Neural progenitor cell (in vitro differentiated cells): ENCODE measurements at places on chromosomes 6 and 20. TPM values are rescaled to one million over a fixed set of nuclear protein-coding genes. Genes with fewer than 3 reads are reported as not detected.

GRCh38 chr20:61210862-61211261 lies 41.2 kb upstream of the CDH4 start:
- H3K4me3 ChIP-seq: no peak overlapping the region
- H3K27me3 ChIP-seq: peaks cover 45% of the 10 kb centered on the region
- H3K27ac ChIP-seq: no peak overlapping the region

GRCh38 chr6:142218446-142218845 lies 71.4 kb downstream of the VTA1 start:
- no peak overlapping the region for H3K27ac ChIP-seq
- H3K27me3 ChIP-seq: no peaks in the 10 kb centered on the region
- DNase-seq: no peak
- H3K4me3 ChIP-seq: no peak overlapping the region

Gene GRIK2
- 0.88 and 1.5 TPM in 2 replicates for total RNA-seq

Gene DLL1
- 35.9 and 91.8 TPM in 2 replicates for total RNA-seq

- H3K4me1 ChIP-seq: no peaks in the 10 kb centered on the region
- H3K36me3 ChIP-seq: no peaks in the 10 kb centered on the region
- DNase-seq: no peak
- H3K4me3 ChIP-seq: no peak overlapping the region
- H3K27ac ChIP-seq: no peak overlapping the region
- no peaks in the 10 kb centered on the region for H3K27me3 ChIP-seq
These were observed 37.1 kb downstream of the TNFAIP3 start for GRCh38 chr6:137903933-137904821.

Gene OR2B3
- total RNA-seq: not detected in 2 replicates

DNA sequence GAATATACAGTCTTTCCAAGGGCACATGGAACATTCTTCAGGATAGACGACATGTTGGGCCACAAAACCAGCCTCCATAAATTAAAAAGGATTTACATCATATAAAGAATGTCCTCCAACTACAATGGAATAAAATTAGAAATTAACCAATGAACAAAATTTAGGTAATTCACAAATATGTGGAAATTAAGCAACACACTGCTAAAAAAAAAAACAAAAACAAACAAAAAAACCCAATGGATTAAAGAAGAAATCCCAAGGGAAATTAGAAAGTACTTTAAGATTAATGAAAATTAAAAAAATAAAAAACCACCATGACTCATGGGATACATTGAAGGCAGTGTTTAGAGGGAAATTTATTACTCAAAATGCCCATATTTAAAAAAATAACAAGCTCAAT lies 21.4 kb upstream of the NT5E start:
- no peak overlapping the region for H3K4me3 ChIP-seq
- H3K27me3 ChIP-seq: no peaks in the 10 kb centered on the region
- no peaks in the 10 kb centered on the region for H3K36me3 ChIP-seq
- no peak overlapping the region for H3K27ac ChIP-seq
- H3K4me1 ChIP-seq: no peaks in the 10 kb centered on the region

GRCh38 chr6:4102687-4103244 lies 23.8 kb upstream of the FAM217A start:
- DNase-seq: no peak
- no peaks in the 10 kb centered on the region for H3K27me3 ChIP-seq
- no peaks in the 10 kb centered on the region for H3K4me1 ChIP-seq
- no peak overlapping the region for H3K4me3 ChIP-seq

- H3K4me1 ChIP-seq: no peaks in the 10 kb centered on the region
- H3K4me3 ChIP-seq: no peak overlapping the region
- peak; percentile 80 for DNase-seq
- H3K27ac ChIP-seq: no peak overlapping the region
- H3K27me3 ChIP-seq: no peaks in the 10 kb centered on the region
- H3K36me3 ChIP-seq: no peaks in the 10 kb centered on the region
These were observed 36.0 kb downstream of the CCN2 start for GRCh38 chr6:131914967-131915751.

DNA sequence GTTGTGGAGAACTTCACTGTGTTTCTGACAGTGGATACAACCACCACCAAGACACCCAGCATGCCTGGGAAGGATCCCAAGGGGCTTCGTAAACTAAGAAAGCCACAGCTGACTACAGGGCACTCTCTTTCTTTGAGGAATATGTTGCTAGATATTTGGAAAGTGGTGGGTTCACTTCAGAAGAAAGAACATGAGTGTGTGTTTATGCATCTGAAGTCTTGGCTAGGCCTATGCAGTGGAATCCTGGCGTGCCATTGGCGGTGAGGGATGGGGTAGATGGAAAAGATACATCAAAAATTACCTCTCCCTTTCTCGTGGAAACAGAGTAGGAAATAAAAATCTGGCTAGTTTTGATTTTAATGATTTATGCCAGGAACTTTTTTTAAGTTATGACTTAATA lies 187.7 kb downstream of the PDE7B start:
- H3K27me3 ChIP-seq: no peaks in the 10 kb centered on the region
- H3K4me3 ChIP-seq: no peak overlapping the region

GRCh38 chr6:26352315-26352714 lies 12.7 kb upstream of the BTN3A2 start:
- no peaks in the 10 kb centered on the region for H3K36me3 ChIP-seq
- H3K27me3 ChIP-seq: no peaks in the 10 kb centered on the region
- H3K4me1 ChIP-seq: no peaks in the 10 kb centered on the region
- no peak overlapping the region for H3K4me3 ChIP-seq

GRCh38 chr20:1108437-1108920 lies 9.9 kb upstream of the PSMF1 start:
- no peaks in the 10 kb centered on the region for H3K4me1 ChIP-seq
- H3K36me3 ChIP-seq: no peaks in the 10 kb centered on the region
- H3K27me3 ChIP-seq: no peaks in the 10 kb centered on the region
- H3K4me3 ChIP-seq: no peak overlapping the region
- peak; percentile 73 for DNase-seq

Gene RAET1L
- not detected in 2 replicates for total RNA-seq

Gene ARMH2
- total RNA-seq: not detected in 2 replicates

DNA sequence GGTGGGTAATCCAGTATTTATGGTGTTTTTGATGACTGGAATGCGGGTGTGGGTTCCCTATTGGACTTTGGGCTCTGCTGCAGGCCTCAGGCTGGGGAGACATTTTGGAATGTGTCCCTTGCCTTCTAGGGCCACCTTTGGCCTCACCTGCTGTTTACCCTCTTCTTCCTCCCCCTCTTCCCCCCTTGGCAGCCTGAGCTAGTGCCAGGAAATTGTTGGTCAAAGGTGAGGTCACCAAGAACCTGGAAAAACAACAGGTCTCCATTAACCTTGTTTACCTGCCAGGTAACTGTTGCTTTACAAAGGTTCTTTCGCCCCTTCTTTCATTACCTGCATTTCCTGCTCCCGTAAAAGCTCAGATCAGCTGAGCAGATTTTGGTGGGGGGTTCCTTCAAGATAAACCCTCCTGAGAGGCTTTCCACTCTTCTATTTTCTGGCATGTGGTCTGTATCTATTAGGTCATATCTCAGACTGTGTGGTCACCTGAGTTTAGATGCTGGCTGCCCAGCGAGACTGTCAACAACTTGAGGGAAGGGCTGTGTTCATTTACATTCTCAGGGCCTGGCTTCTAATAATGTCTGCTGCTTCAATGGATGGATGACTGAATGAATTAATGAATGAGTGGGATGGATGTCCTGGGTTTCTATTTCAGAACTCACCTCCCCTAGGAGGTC lies 34.7 kb downstream of the VEGFA start:
- H3K4me3 ChIP-seq: no peak overlapping the region
- H3K27me3 ChIP-seq: no peaks in the 10 kb centered on the region
- no peak for DNase-seq
- H3K36me3 ChIP-seq: no peaks in the 10 kb centered on the region

- no peak overlapping the region for H3K27ac ChIP-seq
- H3K4me1 ChIP-seq: peaks cover 11% of the 10 kb centered on the region
- no peaks in the 10 kb centered on the region for H3K27me3 ChIP-seq
- no peaks in the 10 kb centered on the region for H3K36me3 ChIP-seq
- H3K4me3 ChIP-seq: no peak overlapping the region
These were observed 6.0 kb downstream of the TOMM34 start for GRCh38 chr20:44954211-44954610.

Gene TFEB
- total RNA-seq: 0.13 and 0.46 TPM in 2 replicates

- no peak overlapping the region for H3K27ac ChIP-seq
- H3K4me1 ChIP-seq: no peaks in the 10 kb centered on the region
- no peak overlapping the region for H3K4me3 ChIP-seq
- H3K27me3 ChIP-seq: no peaks in the 10 kb centered on the region
These were observed 399.6 kb downstream of the NKAIN2 start for GRCh38 chr6:124203101-124203811.

DNA sequence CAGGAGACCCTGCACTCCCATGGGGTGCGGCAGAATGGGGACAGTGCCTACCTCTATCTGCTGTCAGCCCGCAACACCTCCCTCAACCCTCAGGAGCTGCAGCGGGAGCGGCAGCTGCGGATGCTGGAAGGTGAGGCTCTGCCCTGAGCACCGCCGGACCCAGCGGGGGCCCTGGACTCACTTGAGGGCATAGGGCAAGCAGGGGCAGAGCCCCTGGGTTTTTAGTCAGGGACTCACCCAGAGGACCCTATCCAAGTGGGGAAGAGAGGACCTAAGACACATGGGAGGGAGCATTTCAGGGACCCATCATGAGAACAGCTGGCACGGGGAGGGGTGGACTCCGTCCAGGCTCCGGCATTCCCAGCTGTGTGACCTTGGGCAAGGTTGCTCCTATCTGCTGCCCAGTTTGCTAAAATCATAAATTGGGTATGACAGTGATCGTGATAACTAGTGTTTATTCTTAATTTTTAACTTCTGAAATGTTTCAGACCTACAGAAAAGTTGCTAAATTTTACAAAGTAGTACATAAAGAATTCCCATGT lies 9.8 kb downstream of the RBCK1 start:
- H3K36me3 ChIP-seq: peaks cover 4% of the 10 kb centered on the region
- H3K4me1 ChIP-seq: no peaks in the 10 kb centered on the region
- DNase-seq: no peak
- no peak overlapping the region for H3K27ac ChIP-seq
- no peaks in the 10 kb centered on the region for H3K27me3 ChIP-seq
- no peak overlapping the region for H3K4me3 ChIP-seq

- no peak overlapping the region for H3K27ac ChIP-seq
- no peaks in the 10 kb centered on the region for H3K27me3 ChIP-seq
- H3K4me1 ChIP-seq: no peaks in the 10 kb centered on the region
- no peak for DNase-seq
These were observed 96.9 kb upstream of the ARMC2 start for GRCh38 chr6:108751282-108751681.

- no peaks in the 10 kb centered on the region for H3K4me1 ChIP-seq
- no peak overlapping the region for H3K4me3 ChIP-seq
- no peaks in the 10 kb centered on the region for H3K36me3 ChIP-seq
- no peak overlapping the region for H3K27ac ChIP-seq
- H3K27me3 ChIP-seq: no peaks in the 10 kb centered on the region
- DNase-seq: no peak
These were observed 129.2 kb downstream of the TBX18 start for GRCh38 chr6:84635081-84635761.

Gene ENPP3
- total RNA-seq: 0.09 and 0.50 TPM in 2 replicates

DNA sequence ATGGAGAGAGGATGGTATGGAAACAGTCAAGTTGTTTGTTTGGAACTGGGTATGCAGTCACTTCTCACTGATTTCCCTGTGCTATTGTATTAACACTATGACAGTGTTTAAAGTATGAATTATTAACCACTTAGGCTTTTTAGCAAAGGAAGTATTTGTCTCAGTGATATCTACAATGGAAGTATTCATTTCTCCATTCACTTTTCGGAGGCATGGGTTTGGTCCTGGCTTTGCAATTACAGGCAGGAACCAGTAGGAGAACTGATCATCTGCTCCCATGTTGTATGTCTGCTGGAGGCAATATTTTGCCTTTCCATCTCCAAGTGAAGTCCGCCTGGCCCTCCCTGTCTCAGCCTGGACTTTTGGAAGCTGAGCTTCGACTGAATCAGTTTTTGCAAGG lies 30.6 kb upstream of the EXOC2 start:
- DNase-seq: no peak
- no peak overlapping the region for H3K27ac ChIP-seq
- H3K36me3 ChIP-seq: no peaks in the 10 kb centered on the region
- H3K4me1 ChIP-seq: no peaks in the 10 kb centered on the region
- H3K27me3 ChIP-seq: no peaks in the 10 kb centered on the region
- no peak overlapping the region for H3K4me3 ChIP-seq

- peak overlapping the region; percentile 37 for H3K27ac ChIP-seq
- no peak overlapping the region for H3K4me3 ChIP-seq
- DNase-seq: no peak
- H3K4me1 ChIP-seq: peaks cover 7% of the 10 kb centered on the region
- no peaks in the 10 kb centered on the region for H3K27me3 ChIP-seq
These were observed 5.5 kb downstream of the ADRM1 start for GRCh38 chr20:62308102-62308822.

Gene ZNF334
- total RNA-seq: 29.0 and 45.9 TPM in 2 replicates

DNA sequence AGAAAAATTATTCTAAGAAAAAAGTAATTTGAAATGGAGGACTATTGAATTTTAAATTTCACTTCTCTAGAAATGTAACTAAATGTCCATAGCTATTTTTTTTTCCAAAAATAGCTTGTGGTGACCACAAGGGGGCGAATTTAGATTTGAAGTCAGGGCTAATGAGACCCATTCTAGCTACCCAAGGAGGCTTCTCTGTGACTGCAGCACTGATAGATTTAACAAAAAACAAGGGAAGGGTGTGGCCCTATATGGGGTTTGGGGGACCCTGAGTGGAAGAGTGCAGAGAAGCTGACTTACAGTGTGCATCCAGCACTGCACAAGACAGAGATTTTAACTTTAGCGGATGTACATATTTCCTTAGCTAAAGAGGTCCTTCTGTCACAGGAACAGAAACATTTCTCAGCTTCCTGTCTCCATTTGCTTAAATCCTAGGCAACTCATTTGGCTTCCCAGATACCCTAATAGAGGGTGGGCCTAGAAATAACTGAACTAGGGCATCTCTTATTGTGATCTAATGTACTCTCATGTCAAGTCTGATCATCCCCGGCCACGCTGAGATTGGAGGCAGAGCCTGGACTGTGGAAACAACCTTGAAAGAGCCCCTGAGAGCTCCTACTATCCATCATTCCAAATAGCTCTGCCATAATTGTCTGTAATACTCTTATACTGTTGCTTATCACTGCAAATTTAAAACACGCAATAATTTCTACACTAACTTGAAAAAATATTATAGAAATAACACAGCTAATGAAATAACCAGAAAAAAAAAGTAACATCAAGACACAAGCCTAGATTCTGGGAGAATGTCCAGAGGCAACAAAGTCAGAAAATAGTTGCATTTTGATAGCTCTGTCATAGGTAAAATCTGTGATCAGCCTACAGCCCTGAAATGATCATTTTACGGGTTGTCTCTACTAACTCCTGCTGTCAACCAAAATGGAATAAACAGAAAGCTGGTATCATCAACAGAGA lies 93.6 kb downstream of the SNAP91 start:
- DNase-seq: peak; percentile 71
- no peaks in the 10 kb centered on the region for H3K4me1 ChIP-seq
- H3K36me3 ChIP-seq: no peaks in the 10 kb centered on the region
- H3K27me3 ChIP-seq: no peaks in the 10 kb centered on the region

- no peaks in the 10 kb centered on the region for H3K36me3 ChIP-seq
- H3K4me1 ChIP-seq: no peaks in the 10 kb centered on the region
- H3K27ac ChIP-seq: no peak overlapping the region
- DNase-seq: no peak
- no peak overlapping the region for H3K4me3 ChIP-seq
These were observed 62.0 kb downstream of the HFE start for GRCh38 chr6:26149240-26149639.
